ENCODE measurements at places on chromosomes 1 and 21.

GRCh38 chr1:44151332-44151731 is 9.9 kb upstream of the KLF18 start:
- peak; percentile 43 for DNase-seq

DNA sequence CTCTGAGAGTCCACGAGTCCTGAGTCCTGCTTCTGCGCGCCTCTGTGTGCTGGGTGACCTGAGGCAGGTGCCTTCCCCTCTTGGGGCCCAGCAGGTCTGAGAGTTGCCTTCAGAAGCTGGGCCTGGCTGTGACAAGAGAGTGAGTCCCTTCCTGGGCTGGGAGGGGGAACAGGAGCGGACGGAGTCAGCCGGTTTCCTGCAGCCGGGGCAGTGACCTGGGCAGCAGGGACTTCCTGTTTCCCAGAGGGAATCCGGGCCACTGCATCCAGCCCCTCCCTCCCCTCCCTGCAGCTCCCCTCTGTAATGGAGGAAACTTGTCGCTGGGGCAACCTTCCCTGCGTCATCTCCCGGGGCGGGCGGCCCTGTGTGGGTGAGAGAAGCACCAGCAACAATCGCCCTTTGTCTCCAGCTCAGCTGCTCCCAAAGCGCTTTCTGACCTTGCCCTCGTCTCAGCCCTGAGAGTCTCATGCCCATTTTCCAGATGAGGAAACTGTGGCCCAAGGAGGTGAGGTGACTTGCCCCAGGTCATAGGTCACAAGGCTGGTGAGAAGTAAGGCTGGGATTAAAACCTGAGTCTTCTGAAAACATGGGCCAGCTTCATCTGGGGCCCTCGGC is 61.1 kb downstream of the SDC3 start:
- no peak for DNase-seq

DNA sequence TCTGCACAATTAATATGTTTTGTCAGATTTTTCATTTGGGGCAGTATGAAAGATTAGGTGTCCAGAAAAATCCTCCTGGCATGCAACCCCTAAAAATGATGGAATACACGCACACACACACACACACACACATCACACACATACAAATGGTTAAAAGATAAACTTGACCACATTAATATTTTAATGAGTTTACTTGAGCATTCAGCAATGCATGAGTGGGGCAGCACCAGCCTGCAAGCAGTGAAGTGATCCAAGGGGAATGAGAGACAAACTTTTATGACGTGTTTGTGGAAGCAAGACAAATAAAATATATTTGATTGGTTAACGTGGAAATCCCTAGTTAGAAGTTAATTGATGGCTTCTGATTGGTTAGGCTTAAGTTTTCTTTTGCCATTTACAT is 29.1 kb upstream of the SOAT1 start:
- no peak for DNase-seq

GRCh38 chr21:37281993-37282392 is 14.9 kb upstream of the VPS26C start:
- DNase-seq: no peak

GRCh38 chr1:41578712-41579335 is 94.3 kb upstream of the EDN2 start:
- DNase-seq: no peak

DNA sequence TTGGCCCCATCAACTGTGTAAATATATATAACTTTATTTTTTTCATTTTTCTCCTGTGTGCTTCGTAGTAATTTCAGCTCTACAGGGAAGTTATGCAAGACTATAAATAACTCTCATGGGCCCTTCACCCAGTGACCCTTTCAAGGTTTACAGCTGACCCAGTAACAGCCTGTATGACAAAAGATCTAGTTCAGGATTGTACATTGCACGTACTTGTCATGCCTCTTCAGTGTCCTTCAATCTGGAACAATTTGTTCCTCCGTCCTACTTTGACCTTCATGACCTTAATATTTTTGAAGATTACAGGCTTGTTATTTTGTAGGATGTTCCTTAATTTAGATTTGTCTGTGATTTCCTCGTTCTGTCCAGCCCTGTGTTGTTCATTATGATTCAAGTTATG is 40.5 kb downstream of the BRINP2 start:
- DNase-seq: no peak

- DNase-seq: no peak
Measured at GRCh38 chr1:25186161-25187007, 45.9 kb downstream of the SYF2 start.

GRCh38 chr1:160291248-160292220 is 6.6 kb upstream of the PEX19 start:
- peak; percentile 64 for DNase-seq

DNA sequence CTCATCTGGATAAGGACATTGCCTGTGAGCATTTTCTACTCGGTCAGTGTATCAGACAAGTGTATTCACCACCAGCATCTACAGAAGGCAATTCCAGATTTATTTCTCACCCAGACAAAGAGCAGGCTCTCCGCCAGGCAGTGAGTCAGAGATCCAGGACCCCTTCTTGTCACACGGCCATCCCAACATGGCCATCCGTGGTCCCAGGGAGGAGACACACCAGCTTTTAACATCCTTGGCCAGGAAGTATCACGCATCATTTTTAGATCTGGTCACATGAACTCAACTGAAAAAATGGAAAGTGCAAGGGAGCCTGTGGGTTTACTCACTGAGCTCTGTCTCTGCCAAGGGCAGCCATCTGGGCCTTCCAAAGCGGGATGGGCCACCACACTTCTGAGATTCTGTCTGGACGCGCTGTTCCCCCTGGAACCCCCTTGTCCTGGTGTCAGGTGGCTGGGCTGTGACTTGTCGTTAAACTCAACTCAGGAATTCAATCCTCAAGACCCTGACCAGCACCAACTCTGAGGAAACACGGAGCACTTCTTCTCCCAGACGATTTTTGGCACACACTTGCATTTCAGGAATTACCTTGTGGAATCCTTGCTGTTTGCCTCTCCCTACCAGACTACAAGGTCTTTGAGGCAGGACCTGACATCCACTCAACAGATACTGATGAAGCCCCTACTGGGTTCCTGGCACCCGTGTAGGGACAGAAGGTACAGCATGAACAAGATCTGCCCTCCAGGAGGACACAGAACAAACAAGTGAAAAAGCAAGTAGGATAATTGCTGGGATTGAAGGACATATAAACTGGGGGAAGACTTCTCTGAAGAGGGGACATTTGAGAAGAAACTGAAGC is 21.6 kb upstream of the CCSAP start:
- DNase-seq: no peak

GRCh38 chr1:30329802-30330557 is 393.4 kb downstream of the MATN1 start:
- no peak for DNase-seq

- DNase-seq: no peak
Measured at GRCh38 chr1:50970931-50971582, 1.0 kb downstream of the CDKN2C start.
